Activated CD4-positive, alpha-beta T cell treated with anti-CD3 and anti-CD28 coated beads, Interleukin-10, Interleukin-2, amounts not matched to agents 100 ng/mL and 50 ng/mL, durations not matched to agents 16 hours and 8 hours (primary cell): ENCODE measurements at places on chromosomes 5 and 9.

GRCh38 chr5:52743012-52743411 is 44.7 kb upstream of the ITGA1 start:
- DNase-seq: peak; percentile 34

- DNase-seq: no peak
Observed at GRCh38 chr5:31193591-31194467, at the start of gene CDH6. Gene CDH6, plus strand, starts transcription at chr5:31193686. Its CDS starts 73,788 bp downstream, at chr5:31267474.

DNA sequence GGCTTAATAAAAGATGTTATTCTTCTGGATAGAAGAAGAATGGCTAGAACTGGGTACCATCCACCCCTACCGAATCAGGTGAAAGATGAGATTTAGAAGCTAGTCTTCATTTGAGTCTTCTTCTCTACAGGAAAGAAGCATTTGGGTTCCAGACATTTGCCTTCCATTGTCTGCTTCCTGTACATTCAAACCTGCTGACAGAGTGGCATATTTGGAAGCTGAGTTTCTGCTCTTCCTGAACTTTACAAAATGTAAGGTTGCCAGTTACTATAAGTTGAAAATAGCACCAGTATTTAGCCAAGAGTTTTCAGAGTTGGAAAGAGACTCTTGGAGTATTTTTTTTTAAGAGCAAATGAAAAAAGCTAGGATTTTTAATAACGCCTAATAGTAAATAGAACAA is 525.4 kb upstream of the TLE4 start:
- no peak for DNase-seq

- no peak for DNase-seq
Observed at GRCh38 chr5:118653872-118654271, 334.5 kb downstream of the DTWD2 start.

GRCh38 chr5:2656206-2656605 is 95.3 kb downstream of the IRX2 start:
- DNase-seq: no peak

DNA sequence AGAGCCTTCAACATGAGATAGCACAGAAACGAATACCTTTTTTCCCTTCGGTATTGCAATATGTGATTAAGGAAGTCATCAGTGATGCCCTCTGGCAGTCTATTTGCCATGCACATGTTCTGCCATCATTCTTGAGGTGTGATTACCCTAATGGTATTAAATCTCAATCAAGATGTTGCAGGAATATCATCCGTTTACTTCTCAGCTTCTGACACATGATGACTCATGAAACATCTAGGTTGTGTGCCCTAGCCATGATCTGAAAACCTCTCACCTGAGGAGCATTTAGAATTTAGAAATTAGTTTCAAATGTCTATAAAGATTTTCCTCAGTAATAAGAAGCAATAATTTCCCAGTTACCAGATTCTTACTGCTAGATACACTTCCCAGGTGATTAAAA is 209.1 kb downstream of the ADGRV1 start:
- no peak for DNase-seq

- no peak for DNase-seq
Observed at GRCh38 chr9:76818271-76818670, 54.0 kb downstream of the PCA3 start.

DNA sequence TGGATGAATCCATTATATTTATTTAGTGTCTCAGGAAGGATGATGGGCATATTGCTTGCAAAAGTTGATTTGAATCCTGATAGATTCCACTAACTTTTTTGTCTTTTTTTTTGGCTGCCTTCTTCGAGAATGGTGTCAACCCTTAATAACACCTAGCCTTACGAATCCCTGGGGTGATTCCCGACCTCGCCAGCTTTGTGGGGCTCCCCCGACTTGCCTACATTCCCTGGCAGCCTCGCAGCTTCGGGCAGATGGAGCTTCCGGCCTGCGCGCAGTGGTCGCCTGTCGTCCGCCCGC is 366 bp upstream of the DOCK8 start:
- DNase-seq: no peak

- peak; percentile 6 for DNase-seq
Observed at GRCh38 chr5:4124221-4124970, 528.8 kb downstream of the IRX1 start.

DNA sequence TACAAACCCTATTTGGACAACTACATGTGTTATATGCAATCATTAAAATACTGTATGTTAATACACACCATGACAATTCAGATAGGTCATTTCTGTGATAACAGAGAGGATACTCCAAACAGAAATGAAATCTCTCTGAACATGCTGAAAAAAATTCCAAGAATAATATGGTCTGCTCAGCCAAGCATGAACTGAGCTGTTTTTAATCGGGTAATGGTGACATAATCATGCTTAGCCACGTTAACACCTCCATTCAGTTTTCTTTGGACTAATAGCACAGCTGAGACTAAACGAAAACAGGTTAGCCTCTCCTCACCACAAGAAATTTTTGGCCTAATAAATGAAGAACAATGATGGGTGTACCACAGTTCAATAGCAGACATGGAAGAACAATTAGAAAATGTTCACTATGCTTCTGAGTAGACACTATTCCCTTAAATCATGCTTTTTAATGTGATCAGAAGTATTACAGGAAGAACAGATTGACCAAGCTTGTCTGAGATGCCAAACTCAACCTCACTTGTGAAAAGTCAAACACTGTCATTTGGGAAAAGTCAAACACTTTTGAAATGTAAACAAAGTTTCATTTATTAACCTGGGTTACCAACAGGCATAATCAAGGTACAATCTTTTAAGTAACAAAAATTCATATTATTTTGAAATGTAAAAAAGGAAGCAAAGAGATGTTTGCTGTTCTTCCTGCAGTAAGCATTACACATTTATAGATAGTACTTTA is 19.4 kb downstream of the RAB14 start:
- no peak for DNase-seq

GRCh38 chr5:2538169-2538568 is 213.3 kb downstream of the IRX2 start:
- DNase-seq: no peak

DNA sequence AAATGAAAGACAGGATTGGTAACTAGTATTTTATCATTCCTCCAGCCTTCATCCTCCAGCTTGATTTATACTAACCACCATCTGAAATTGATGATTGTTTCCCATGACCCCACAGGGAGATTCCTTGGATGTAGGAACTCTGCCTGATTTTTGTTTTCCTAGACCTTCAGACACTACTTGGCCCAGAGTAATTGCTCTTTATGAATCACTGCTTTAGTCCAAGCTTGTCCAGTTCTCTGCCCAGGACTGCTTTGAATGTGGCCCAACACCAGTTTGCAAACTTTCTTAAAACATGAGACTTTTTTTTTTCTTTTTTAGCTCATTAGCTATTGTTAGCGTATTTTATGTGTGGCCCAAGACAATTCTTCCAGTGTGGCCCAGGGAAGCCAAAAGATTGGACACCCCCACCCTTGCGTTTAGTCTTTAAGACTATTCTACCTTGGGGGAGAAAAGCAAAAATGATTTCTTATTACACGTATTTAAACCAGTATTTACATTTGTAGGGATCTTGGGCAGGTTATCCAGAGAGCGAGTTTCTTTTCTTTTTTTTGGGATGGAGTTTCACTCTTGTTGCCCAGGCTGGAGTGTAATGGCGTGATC is 18.4 kb downstream of the BASP1 start:
- DNase-seq: no peak

DNA sequence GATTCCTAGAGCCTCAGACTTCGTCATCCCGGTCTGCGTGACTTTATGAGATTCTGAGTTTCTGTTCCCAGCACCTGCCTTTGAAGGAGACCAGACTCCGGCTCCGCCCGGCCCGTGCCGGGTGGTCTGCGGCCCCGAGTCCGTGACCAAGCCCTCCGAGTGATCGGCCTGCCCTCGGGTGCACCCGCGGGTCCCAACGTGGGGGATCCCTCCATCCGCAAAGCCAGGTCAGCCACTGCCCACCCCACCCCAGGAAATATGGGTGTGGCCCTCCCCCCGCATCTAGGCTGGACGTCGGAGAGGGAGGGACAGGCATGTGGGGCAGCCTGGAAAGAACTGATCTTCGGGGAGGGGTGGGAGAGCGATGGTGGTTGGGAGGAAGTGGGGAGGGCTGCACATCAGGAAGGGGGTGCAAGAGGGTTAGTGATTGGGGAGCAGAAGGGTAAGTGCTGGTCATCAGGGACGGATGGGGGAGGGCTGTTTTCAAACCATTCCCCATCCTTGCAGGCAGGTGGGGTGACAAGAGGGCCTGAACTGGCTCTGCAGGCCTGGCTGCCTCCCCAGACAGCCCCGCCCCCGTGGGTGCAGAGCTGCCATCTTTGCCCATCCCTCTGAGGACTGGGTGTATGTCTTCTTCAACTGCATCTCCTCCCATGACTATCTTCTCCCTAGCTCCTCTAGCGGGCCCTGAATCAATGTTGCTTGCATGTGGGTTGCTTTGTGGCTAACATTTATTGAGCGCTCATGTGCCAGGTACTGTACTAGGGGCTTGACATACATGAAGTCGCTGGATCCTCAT is 747 bp downstream of the LRSAM1 start:
- DNase-seq: peak; percentile 80

GRCh38 chr9:15421532-15421931 is 1.1 kb upstream of the SNAPC3 start:
- DNase-seq: no peak

- no peak for DNase-seq
Observed at GRCh38 chr5:6758236-6758635, 45.0 kb downstream of the TENT4A start.

- DNase-seq: peak; percentile 2
Observed at GRCh38 chr5:162068412-162068811, 839 bp downstream of the GABRG2 start.

- DNase-seq: no peak
Observed at GRCh38 chr9:79053598-79053997, 518.2 kb upstream of the TLE4 start.

DNA sequence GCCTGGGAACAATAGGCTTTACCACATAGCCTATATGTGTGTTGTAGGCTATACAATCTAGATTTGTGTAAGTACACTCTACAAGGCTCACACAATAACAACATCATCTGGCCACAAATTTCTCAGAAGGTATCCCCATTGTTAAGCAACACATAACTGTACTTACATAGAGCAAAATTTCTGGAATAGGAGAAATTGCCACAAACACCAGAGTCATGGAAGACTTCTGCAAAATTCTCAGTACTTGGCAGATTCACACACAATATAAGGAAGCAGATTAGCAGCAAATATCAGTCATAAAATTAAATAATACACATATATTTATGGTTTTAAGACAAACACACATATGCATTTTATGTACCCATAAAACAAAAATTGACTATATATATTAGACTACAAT is 16.4 kb downstream of the GNAQ start:
- no peak for DNase-seq

GRCh38 chr9:121107029-121107428 is 32.3 kb downstream of the CNTRL start:
- DNase-seq: peak; percentile 4

DNA sequence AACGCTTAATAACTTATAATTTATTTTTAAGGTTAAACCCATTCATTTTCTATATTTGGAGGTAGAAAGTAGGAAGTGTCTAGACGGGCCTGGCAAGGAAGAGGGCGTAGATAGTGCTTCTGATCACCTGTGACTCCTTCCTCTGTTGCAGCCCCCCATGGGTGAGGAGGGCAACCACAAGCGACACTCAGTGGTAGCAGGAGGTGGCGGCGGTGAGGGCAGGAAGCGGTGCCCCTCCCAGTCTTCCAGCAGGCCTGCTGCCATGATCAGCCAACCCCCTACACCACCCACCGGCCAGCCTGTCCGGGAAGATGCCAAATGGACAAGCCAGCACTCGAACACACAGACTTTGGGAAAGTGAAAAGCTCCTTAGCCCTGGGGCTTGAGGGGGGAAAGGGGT is 36.7 kb downstream of the FAXDC2 start:
- DNase-seq: peak; percentile 20

GRCh38 chr5:3948838-3949237 is 353.2 kb downstream of the IRX1 start:
- no peak for DNase-seq
